T-cell (primary cell): ENCODE measurements at places on chromosomes 1 and 21.
A peak's percentile ranks its signal among the peaks of the same experiment; 100 is the strongest.

DNA sequence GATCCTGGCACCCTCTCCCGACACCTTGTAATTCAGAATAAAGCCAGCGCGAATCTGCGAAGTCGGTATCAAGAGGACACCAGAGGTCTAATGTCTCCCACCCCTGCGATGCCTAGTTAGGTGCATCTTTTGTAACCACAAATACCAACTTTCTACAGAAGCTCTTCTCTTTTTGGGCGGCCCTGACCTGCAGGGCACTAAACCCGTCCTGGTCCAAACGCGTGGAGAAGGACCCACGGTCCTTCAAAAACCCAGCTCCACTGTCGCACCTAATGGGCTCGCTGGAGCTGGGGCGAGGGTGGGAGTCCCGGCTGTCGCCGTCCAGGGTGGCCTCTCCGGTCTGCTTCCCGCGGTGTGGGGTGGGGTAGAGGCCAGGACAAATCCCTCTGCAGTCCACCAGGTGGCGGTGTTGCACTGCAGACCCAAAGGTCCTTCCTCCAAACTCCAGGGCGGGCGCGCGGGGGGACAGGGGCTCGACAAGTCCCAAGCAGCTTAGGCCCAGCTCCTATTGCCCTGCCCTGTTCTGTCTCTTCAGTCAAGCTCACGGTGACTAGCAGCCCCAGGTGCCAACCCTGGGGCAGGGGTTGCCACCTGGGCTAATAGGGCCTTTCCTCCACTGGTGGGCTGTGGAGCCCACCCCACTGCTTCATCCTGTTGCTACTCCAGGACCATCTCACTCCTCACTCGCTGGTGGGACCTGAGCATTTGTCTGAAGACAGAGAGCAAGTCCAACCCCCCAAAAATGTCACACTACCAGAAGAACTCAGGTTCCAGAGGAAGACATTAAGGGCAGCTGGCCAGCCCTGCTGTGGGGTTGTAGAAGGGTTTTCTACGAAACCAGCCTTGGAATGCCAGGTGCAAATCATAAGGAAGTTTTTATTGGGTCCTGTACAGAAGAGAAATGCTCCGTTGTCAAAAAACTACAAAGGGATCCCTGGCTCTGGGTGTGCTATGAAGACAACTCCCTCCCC is 2.8 kb downstream of the HES3 start:
- H3K27ac ChIP-seq, result no peak overlapping the region
- H3K4me1 ChIP-seq, result peaks cover 34% of the 10 kb centered on the region
- no peaks in the 10 kb centered on the region for H3K36me3 ChIP-seq
- DNase-seq, result peak; percentile 71
- peaks cover 86% of the 10 kb centered on the region for H3K27me3 ChIP-seq

DNA sequence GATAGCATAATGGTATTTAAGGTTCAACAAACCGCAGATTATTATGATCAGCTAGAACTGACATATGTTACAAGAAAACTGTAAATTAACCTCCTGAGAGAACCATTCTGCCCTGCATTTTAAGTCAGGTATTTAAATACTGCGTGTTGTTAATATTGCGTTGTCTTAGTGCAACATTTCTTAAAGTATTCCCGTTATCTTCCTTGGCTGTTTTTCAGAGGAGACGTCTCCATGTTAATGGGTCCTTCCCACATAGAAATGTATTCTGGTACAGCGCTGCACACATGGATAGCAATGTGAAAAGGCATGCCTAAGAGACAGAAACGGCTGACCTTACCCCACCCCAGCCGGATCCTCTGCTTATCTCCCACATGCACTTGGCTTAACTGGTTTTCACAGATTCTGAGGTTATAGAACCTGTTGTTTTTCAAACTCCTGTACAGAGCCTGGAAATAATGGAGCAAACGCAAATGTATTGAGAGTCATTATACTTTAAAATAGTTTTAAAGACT is 22.8 kb upstream of the DEGS1 start:
- peaks cover 2% of the 10 kb centered on the region for H3K36me3 ChIP-seq
- no peak overlapping the region for H3K4me3 ChIP-seq
- no peaks in the 10 kb centered on the region for H3K4me1 ChIP-seq

DNA sequence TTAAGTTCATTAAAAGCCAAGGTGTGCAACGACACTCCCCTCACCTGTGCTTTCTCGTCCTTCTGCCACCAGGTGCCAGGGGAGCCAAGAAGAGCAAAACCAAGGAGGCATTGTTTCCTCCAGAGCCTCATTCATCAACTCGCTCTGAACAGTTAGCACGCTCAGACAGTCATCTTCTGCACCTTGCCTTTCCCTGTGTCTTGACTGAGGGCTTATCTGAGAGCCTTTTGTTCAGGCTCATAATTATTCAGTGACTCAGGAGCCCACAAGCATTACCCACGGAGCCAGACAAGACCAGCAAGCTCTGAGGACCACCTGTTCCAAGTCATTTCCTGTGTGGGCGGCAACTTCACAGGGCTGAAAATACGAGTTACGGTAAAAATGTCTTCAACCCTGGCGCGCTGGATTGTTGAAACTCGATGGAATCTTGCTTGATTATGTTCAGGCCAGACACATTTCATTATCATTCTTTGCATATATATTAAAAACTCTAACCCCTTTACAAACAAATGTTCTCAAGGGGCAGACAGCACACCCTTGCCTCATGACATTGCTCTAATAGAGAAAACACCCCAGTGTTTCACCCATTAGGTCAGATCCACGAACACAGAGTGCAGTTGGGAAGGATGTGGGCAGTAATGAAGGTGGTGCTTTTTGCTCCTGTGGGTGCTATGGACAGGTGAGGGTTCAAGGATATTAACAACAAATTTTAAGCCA is 89.7 kb upstream of the RUNX1 start:
- peak overlapping the region; percentile 17 for H3K4me3 ChIP-seq
- H3K4me1 ChIP-seq, result peaks cover 7% of the 10 kb centered on the region
- H3K36me3 ChIP-seq, result no peaks in the 10 kb centered on the region
- no peak overlapping the region for H3K27ac ChIP-seq

- no peak overlapping the region for H3K4me3 ChIP-seq
- DNase-seq, result no peak
- no peak overlapping the region for H3K27ac ChIP-seq
These were observed 420.5 kb downstream of the MATN1 start for GRCh38 chr1:30302858-30303257.

- H3K4me1 ChIP-seq, result no peaks in the 10 kb centered on the region
- no peaks in the 10 kb centered on the region for H3K36me3 ChIP-seq
- H3K27ac ChIP-seq, result no peak overlapping the region
- DNase-seq, result no peak
- H3K27me3 ChIP-seq, result no peaks in the 10 kb centered on the region
These were observed 330.6 kb downstream of the DSCAM start for GRCh38 chr21:40516335-40516734.

DNA sequence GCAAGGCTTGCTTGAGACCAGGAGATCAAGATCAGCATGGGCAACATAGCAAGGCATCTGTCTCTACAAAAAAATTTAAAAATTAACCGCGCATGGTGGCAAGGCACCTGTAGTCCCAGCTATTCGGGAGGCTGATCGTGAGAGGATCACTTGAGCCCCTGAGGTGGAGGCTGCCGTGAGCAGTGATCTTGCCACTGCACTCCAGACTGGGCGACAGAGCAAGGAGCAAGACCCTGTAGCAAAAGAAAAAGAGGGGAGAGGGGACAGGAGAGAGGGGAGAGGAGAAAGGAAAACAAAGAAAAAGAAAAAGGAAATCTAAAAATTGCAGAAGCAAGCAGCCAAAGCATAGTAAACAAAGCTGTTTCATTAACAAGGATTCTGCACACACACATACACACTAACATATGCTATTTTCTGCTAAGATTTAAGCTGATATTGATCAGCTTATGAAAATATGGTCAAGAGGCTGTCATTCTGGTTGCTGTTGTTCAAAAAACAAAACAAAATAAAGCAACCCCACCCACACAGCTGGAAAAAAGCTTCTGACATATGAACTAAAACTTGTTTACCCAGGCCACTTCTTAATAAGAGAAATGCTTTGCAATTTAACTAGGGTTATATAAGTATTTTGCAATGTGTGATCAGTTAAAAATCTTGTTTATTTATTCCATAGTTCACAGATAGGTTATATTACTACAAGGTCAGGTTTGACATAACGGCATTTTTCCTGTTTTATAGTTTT is 1.8 kb downstream of the ARNT start:
- no peak overlapping the region for H3K4me3 ChIP-seq
- H3K27ac ChIP-seq, result no peak overlapping the region
- peaks cover 13% of the 10 kb centered on the region for H3K4me1 ChIP-seq
- no peak for DNase-seq

DNA sequence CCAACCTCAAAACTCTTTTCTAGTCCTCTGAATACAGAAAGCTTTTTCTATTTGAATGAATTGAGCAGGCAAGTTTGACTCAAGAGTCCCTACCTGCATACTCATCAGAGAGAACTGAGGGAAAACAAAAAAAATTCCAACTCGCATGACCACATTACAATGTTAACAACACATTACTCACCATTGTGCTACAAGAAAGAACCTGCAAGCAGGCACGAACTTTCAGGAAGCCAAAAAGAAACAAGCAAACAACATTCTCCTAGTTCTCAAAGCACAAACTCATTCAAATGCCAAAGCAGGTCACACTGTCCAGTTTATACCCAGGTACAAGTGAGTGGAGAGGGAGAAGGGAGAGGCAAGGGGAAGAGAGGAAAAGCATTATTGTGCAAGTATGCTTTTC is 14.6 kb downstream of the OTUD7B start:
- H3K4me3 ChIP-seq, result no peak overlapping the region
- H3K27me3 ChIP-seq, result no peaks in the 10 kb centered on the region
- H3K27ac ChIP-seq, result no peak overlapping the region
- DNase-seq, result no peak
- no peaks in the 10 kb centered on the region for H3K36me3 ChIP-seq

GRCh38 chr1:65265651-65266351 is 43.5 kb upstream of the DNAJC6 start:
- H3K4me1 ChIP-seq, result peaks cover 10% of the 10 kb centered on the region
- no peak overlapping the region for H3K27ac ChIP-seq
- DNase-seq, result peak; percentile 33
- no peaks in the 10 kb centered on the region for H3K27me3 ChIP-seq
- no peaks in the 10 kb centered on the region for H3K36me3 ChIP-seq

DNA sequence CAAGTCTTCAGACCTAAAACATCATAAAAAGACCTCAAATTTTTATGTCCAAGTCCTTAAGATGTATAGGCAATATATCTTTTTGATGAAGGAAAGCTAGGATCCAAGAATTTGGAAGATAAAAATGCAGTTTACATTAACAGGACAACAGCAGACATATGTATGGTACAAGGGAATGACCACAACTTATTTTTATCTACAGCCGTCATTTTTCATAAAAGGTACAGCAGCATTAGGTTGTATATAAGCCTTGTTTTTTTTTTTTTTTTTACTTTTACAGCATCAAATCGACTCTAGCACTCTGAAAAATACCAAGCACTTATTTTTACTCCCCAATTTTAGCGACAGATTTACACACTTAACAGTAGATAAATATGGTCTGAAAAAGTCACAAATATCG is 1.3 kb downstream of the SRSF10 start:
- DNase-seq, result no peak
- H3K27me3 ChIP-seq, result no peaks in the 10 kb centered on the region
- peak overlapping the region; percentile 26 for H3K27ac ChIP-seq
- peaks cover 22% of the 10 kb centered on the region for H3K4me1 ChIP-seq
- no peaks in the 10 kb centered on the region for H3K36me3 ChIP-seq

DNA sequence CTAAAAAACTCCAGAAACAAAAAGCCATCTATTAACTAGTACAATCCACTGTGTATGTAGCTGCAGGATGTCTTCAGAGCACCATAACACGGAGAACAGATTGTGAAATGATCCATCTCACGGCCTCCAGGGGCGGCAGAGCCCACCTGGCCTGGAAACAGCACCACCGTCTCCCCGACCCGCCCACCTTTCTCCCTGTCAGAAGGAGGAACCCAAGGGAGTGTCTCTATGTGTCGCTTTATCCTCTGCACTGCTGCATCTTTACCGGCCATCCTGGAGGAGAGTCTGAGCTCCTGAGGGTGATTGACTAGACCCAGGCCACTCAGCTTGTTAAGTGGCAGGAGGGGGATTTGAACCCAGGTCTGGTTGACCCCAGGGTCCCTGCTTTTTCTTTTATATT is 405.0 kb downstream of the MATN1 start:
- H3K4me1 ChIP-seq, result no peaks in the 10 kb centered on the region
- no peak overlapping the region for H3K27ac ChIP-seq
- no peak for DNase-seq
- H3K4me3 ChIP-seq, result no peak overlapping the region
- H3K27me3 ChIP-seq, result no peaks in the 10 kb centered on the region
- H3K36me3 ChIP-seq, result no peaks in the 10 kb centered on the region

DNA sequence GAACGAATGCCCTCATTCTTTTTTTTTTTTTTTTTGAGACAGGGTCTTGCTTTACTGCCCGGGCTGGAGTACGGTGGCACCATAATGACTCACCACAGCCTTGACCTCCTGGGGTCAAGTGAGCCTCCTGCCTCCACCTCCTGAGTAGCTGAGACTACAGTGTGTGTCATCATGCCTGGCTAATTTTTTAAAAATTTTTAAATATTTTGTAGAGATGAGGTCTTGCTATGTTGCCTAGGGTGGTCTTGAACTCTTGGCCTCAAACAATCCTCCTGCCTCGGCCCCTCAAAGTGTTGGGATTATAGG is 69.4 kb downstream of the ALG14 start:
- H3K4me1 ChIP-seq, result no peaks in the 10 kb centered on the region
- DNase-seq, result no peak
- no peaks in the 10 kb centered on the region for H3K27me3 ChIP-seq
- no peak overlapping the region for H3K27ac ChIP-seq

GRCh38 chr1:88043834-88044233 is 640.2 kb upstream of the PKN2 start:
- no peaks in the 10 kb centered on the region for H3K4me1 ChIP-seq
- no peak overlapping the region for H3K4me3 ChIP-seq
- H3K36me3 ChIP-seq, result no peaks in the 10 kb centered on the region
- no peak overlapping the region for H3K27ac ChIP-seq
- H3K27me3 ChIP-seq, result no peaks in the 10 kb centered on the region
